ENCODE measurements at places on chromosomes 6 and 20.

GRCh38 chr20:44914924-44915323 is 5.1 kb downstream of the PABPC1L start:
- no peak for DNase-seq

- no peak for DNase-seq
Measured at GRCh38 chr20:57435498-57436222, 44.5 kb downstream of the RBM38 start.

GRCh38 chr6:139706912-139707311 is 332.5 kb upstream of the CITED2 start:
- DNase-seq = no peak

- no peak for DNase-seq
Measured at GRCh38 chr20:6164421-6165341, 41.9 kb upstream of the FERMT1 start.

GRCh38 chr6:100761841-100762240 is 119.3 kb downstream of the ASCC3 start:
- DNase-seq = no peak

DNA sequence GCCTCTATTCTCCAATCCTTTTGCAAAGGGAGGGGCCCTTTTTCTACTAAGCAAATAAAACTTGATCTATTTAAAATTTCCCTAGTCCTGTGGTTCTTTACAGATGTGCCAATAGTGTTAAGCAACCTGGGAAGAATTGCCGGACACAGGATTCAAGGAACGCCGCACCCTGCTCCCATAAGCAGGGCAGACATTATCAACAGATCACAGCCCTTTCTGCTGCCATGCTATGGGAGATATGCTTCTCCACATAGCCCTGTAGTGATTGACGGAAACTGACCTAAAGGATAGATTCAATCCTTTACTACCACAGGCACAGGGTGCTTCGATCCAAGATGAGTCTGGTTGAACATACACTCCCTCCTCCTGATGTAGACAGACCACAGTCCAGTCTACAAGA is 118.4 kb upstream of the TRAF3IP2 start:
- DNase-seq = no peak

DNA sequence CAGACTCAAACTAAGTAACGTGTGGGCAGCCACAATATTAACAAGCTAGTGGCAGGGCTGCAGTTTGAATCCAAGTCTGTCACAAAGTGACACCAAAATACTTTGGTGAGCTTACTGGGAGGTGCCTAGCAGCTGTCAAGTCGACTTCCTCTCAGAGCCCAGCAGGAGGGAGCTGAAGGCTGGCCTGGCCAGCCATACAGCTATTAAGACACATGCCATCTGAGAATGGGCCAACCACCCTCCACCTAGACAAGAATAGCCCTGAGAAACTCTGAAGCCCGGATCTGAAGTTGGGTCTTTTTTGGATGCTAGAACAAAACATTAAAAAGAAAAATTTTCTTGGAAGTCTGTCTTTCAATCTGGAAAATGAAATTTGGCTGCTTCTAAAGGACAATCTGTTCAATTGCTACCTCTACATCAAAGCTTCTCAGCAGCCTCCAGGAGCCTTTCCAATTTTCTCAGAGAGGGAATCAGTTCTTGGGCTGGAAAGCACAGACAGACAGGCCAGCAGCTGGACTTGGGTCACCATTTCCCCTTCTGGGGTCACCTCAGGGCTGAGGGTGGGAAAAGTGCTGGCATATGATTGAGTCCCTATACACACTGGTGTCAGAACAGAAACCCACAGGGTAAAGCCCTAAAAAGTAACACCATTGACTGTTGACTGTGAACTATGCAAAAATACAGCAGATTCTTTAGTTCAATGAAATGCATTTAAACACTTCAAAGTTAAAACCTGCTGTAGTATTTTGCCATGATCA is 42.9 kb downstream of the UQCC1 start:
- DNase-seq = no peak
